IMR-90 (cell line): ENCODE measurements at places on chromosomes 5 and 9. TPM values are rescaled to one million over a fixed set of nuclear protein-coding genes. Genes with fewer than 3 reads are reported as not detected.

GRCh38 chr5:181088289-181088688, 42.7 kb downstream of the OR2V1 start:
- no peak for DNase-seq

DNA sequence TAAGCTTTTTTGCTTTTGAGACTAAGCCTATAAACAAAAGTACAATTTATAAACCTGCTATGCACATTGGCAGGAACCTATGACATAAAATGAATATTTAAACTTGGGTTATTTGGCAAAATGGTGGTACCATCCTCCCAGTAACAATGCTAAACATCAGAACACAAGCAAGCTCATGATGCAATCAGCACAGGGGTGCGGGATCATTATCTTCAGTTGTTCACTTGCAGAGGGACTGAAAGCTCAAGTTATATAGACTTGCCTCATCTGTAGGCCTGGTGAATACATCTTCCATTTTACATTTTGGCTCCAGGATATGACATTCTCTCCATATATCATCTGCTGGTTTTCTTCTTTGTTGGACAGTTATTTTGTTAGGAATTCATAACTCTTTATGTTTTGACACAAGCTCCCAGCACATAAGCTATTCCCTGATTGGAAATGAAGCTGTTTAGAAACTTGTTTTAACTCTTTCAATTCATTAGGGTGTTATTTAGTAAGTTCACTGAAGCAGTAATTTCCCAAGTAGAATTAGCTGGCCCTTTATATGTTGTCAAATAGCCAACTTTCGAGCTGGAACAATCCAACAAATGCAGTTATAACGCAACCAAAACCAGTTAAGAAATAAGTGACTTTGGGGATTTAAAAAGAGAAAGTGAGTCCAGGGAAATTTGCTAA, 124.7 kb upstream of the LIFR start:
- no peak for DNase-seq

The IL31RA gene
- 0.56 and 0.90 TPM in 2 replicates for total RNA-seq

The PRDM9 gene
- not detected in 2 replicates for total RNA-seq

The IFNA2 gene
- total RNA-seq, result not detected in 2 replicates
